ENCODE measurements at places on chromosomes 6 and 20. TPM values are rescaled to one million over a fixed set of nuclear protein-coding genes. Genes with fewer than 3 reads are reported as not detected.

DNA sequence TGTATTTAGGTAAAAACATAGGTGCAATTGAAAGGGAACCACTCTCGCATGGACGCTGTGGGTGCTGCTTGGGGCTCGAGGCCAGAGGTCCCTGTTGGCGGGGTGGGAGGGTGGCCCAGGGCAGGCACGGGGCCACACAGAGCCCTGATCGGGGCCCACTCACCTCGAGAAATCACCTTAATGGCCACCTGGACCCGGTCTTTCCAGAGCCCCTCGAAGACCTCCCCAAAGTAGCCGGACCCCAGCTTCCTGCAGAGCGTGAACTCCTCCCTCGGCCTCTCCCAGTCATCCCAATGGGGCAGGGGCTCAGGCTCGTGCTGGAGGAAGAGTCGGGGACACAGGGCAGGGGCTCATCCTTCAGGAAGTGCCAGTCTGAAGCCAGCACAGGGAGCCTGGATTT, 3.8 kb downstream of the PTK6 start:
- no peak overlapping the region for H3K4me3 ChIP-seq
- no peaks in the 10 kb centered on the region for H3K4me1 ChIP-seq
- H3K27me3 ChIP-seq, result no peaks in the 10 kb centered on the region
- no peaks in the 10 kb centered on the region for H3K36me3 ChIP-seq
- H3K27ac ChIP-seq, result no peak overlapping the region

- H3K4me1 ChIP-seq, result peaks cover 3% of the 10 kb centered on the region
- DNase-seq, result no peak
- no peaks in the 10 kb centered on the region for H3K27me3 ChIP-seq
- H3K27ac ChIP-seq, result no peak overlapping the region
These were observed 209.8 kb downstream of the ATXN1 start for GRCh38 chr6:16551466-16551865.

GRCh38 chr20:56730003-56730402, 100.9 kb downstream of the TFAP2C start:
- no peaks in the 10 kb centered on the region for H3K4me1 ChIP-seq
- DNase-seq, result no peak
- H3K27ac ChIP-seq, result no peak overlapping the region
- no peaks in the 10 kb centered on the region for H3K27me3 ChIP-seq

DNA sequence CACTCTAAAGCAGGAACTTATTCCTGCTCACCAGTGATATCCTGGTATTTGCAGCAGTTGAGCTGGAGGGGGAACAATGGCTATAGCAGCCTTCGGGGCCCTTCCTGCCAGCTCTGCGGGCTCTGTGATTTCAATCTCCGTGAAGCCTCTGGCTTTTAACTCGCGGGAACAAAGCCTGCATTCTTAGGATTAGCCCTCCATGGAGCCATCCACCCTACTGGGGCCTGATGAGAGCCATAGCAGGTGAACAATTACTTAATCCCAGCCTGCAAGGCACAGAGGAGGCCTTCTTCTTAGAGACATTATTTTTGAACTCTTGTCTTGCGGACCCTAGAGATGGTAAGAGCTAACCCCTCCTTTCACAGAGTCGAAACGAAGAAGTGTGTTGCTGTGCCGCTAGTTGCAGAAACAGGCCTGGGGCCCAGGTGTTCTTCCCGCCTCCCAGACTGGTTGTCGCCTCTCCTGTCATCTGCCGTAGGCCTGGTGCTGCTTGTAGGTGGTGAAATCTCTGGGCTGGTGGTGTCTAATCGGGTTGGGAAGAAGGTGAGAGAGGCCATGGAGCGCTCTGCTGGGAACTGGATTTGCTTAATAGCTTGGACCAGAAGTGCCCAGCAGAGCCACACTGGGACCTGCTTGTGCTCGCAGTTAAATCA, 9.7 kb downstream of the GHRH start:
- no peak overlapping the region for H3K27ac ChIP-seq
- no peak overlapping the region for H3K4me3 ChIP-seq
- peaks cover 2% of the 10 kb centered on the region for H3K27me3 ChIP-seq
- H3K36me3 ChIP-seq, result no peaks in the 10 kb centered on the region
- no peaks in the 10 kb centered on the region for H3K4me1 ChIP-seq

DNA sequence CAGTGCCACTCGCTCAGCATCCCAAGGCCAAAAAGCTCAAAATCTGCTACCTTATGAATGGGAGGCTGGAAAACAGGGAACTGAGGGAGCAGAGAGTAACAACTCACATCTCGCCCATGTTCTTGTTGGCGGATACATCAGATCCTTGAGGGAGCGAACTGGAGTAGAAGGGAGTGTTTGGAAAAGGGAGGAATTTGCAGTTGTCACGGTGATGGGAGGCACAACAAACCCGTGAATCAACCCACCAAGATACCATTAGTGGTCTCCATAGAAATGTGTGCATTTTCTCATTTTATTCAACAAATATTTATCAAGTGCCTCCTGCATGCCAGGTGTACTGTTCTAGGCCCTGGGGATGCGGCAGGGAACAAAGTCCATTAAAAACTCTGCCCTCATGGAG, 212.1 kb downstream of the EYA2 start:
- H3K27me3 ChIP-seq, result no peaks in the 10 kb centered on the region
- H3K4me3 ChIP-seq, result no peak overlapping the region
- no peak overlapping the region for H3K27ac ChIP-seq
- H3K36me3 ChIP-seq, result no peaks in the 10 kb centered on the region

DNA sequence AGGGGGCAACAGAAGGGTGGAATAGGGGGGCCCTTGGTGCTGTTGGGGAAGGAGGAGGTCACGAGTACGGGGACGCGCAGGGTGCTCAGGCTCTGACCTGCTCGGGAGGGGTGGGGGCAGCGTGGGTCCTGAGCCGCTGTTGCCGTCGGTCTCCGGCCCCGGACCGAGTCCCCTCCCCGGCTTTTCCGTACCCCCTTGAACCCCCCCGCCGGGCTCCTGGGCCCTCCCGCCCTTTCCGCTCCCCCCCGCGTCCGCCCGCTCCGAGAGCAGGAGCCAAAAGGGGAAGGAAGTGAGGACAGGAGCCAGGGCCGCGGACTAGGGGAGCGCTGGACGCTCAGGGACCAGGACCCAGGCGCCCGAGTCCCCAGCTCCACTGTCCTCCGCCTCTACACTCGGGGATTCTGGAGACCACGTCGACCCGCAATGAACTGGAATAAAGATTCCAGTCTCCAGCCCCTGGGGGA, at the start of gene RGL2:
TSS of gene RGL2 (minus strand) at position 170 of the 464 bp plus-strand sequence. CDS start 332 bp downstream, outside the sequence.
- H3K27ac ChIP-seq, result peak within 1 kb of the TSS; percentile 80
- H3K4me1 ChIP-seq, result peaks cover 13% of the 10 kb centered on the region
- H3K4me3 ChIP-seq, result peak within 1 kb of the TSS; percentile 75
- DNase-seq, result no peak
- no peaks in the 10 kb centered on the region for H3K27me3 ChIP-seq

GRCh38 chr20:9028419-9028818, 40.5 kb upstream of the PLCB4 start:
- DNase-seq, result no peak
- no peak overlapping the region for H3K27ac ChIP-seq
- H3K4me3 ChIP-seq, result no peak overlapping the region
- H3K4me1 ChIP-seq, result no peaks in the 10 kb centered on the region

DNA sequence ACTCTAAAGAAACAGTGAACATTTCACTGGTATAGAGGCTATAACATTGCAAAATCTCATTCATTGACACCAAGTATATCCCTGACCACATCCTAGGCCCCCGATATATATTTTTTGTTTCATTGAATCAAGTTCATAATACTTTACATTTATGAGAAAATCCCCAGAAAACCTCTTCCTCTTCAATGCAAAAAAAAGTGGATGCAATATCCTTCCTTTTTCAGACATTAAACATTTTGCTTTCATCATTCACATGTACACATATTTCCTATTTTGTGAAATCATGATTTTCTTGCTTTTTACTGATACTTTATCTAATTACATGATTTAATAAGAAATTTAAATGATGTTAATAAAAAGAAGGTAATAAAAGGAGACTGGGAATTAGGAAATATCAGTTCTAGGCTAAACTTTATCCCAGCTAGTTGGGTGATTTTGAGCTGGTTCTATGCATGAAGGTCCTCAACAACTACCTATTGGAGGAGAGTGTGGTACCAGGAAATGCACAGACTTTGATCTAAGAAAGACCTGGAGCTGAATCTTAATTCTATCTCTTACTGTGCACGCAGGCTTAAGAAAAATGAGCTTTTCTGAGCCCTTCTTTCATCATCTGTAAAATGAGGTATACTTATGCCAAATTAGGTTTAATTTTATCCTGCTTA, 4.9 kb downstream of the SYNE1 start:
- peaks cover 6% of the 10 kb centered on the region for H3K27me3 ChIP-seq
- no peak overlapping the region for H3K4me3 ChIP-seq
- DNase-seq, result no peak
- H3K36me3 ChIP-seq, result no peaks in the 10 kb centered on the region
- H3K4me1 ChIP-seq, result peaks cover 9% of the 10 kb centered on the region

DNA sequence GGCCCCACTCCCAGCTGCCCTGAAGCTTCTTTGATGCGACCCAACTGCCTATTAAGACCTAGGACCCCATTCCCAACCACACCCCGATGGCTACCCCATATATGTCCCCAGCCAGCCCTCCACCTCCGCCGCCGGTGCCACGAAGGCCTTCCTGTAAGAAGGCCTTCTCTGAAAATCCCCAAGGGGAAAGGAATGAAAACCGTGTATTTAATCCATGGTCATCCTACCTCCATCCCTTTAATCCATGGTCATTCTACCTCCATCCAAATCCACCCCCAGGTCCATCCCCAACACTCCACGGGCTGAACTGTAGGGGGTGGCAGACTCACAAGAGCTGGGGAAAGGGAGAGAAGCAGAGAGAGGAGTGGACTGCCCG, 545 bp upstream of the VSX1 start:
- H3K27me3 ChIP-seq, result peaks cover 81% of the 10 kb centered on the region
- no peak for DNase-seq
- no peak overlapping the region for H3K4me3 ChIP-seq
- no peaks in the 10 kb centered on the region for H3K4me1 ChIP-seq
- H3K27ac ChIP-seq, result no peak overlapping the region

GRCh38 chr6:63492476-63492875, 79.8 kb upstream of the LOC128125822 start:
- no peaks in the 10 kb centered on the region for H3K36me3 ChIP-seq
- DNase-seq, result no peak
- H3K27me3 ChIP-seq, result no peaks in the 10 kb centered on the region
- H3K27ac ChIP-seq, result no peak overlapping the region

GRCh38 chr20:40754339-40754943, 65.4 kb upstream of the MAFB start:
- H3K27ac ChIP-seq, result no peak overlapping the region
- peaks cover 22% of the 10 kb centered on the region for H3K4me1 ChIP-seq
- H3K36me3 ChIP-seq, result no peaks in the 10 kb centered on the region
- no peak overlapping the region for H3K4me3 ChIP-seq
- peak; percentile 84 for DNase-seq
- no peaks in the 10 kb centered on the region for H3K27me3 ChIP-seq

GRCh38 chr20:19775353-19776253, 17.5 kb downstream of the RIN2 start:
- no peak for DNase-seq
- H3K4me3 ChIP-seq, result no peak overlapping the region
- H3K4me1 ChIP-seq, result peaks cover 6% of the 10 kb centered on the region
- no peak overlapping the region for H3K27ac ChIP-seq
- H3K36me3 ChIP-seq, result no peaks in the 10 kb centered on the region

The PTCRA gene
- total RNA-seq, result not detected

The CCN6 gene
- not detected for total RNA-seq

The GSTA4 gene
- 17.9 TPM for total RNA-seq

The LTB gene
- 1.2 TPM for total RNA-seq

The TBX18 gene
- total RNA-seq, result 35.3 TPM

The HLA-DQB2 gene
- total RNA-seq, result not detected

The VNN1 gene
- total RNA-seq, result not detected

The CALHM5 gene
- total RNA-seq, result 6.6 TPM

The ATP5F1E gene
- 114 TPM for total RNA-seq

All from endothelial cell of umbilical vein (primary cell).